ENCODE measurements at places on chromosomes 13 and 19.

GRCh38 chr19:17060802-17061201, 14.4 kb downstream of the HAUS8 start:
- peaks cover 13% of the 10 kb centered on the region for H3K4me1 ChIP-seq
- no peak overlapping the region for H3K27ac ChIP-seq
- no peak overlapping the region for H3K4me3 ChIP-seq

DNA sequence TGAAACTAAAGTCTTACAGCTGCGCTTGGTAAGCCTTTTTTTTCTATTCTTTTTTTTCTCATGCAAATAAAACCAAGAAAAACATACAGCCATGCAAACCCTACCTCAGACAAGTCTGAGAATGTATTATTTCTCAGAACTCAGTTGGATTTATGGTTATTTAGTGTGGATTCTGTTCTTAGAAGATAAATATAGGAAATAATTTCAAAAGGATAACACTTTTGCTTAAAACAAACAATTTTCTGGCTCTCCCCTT, 40.7 kb upstream of the TNFSF11 start:
- DNase-seq, result no peak
- H3K27ac ChIP-seq, result no peak overlapping the region
- no peaks in the 10 kb centered on the region for H3K27me3 ChIP-seq

DNA sequence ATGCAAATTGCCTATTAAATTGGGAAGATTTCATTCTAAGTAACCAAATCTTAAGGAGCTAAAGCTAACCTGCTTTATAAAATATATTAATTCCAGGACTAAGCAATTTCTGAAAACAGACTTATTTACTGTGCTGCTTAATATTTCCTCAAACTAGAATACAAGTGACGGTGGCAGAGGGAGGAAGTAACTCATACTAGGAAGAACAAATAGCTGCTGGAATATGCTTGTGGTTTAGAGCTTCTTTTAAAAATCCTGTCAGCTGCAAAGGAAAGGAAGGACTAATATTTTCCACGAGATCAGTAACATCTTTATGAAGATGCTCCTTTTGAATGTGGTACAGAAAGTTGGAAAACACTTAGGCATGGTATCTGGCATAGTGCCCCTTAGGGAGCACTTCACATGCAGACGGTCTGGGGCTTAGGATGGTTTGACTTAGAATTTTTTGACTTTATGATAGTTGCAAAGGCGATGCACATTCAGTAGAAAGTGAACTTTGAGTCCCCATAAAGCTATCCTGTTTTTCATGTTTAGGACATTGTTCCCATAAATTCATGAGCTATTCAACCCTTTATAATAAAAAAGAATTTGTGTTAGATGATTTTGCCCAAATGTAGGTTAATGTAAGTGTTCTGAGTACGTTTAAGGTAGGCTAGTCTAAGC, 3.4 kb upstream of the HNRNPA1L2 start:
- no peak overlapping the region for H3K27ac ChIP-seq
- no peaks in the 10 kb centered on the region for H3K27me3 ChIP-seq
- H3K36me3 ChIP-seq, result peaks cover 24% of the 10 kb centered on the region
- no peak overlapping the region for H3K4me3 ChIP-seq
- H3K4me1 ChIP-seq, result peaks cover 5% of the 10 kb centered on the region

- no peaks in the 10 kb centered on the region for H3K27me3 ChIP-seq
- H3K36me3 ChIP-seq, result no peaks in the 10 kb centered on the region
- H3K4me3 ChIP-seq, result peak overlapping the region; percentile 63
- peaks cover 77% of the 10 kb centered on the region for H3K4me1 ChIP-seq
- peak; percentile 54 for DNase-seq
- peak overlapping the region; percentile 79 for H3K27ac ChIP-seq
These were observed 350.9 kb downstream of the FOXO1 start for GRCh38 chr13:40315416-40316064.

- H3K4me3 ChIP-seq, result no peak overlapping the region
- no peaks in the 10 kb centered on the region for H3K4me1 ChIP-seq
- peaks cover 31% of the 10 kb centered on the region for H3K36me3 ChIP-seq
- no peak for DNase-seq
- H3K27ac ChIP-seq, result no peak overlapping the region
These were observed 101.9 kb upstream of the AKAP11 start for GRCh38 chr13:42170029-42170428.

DNA sequence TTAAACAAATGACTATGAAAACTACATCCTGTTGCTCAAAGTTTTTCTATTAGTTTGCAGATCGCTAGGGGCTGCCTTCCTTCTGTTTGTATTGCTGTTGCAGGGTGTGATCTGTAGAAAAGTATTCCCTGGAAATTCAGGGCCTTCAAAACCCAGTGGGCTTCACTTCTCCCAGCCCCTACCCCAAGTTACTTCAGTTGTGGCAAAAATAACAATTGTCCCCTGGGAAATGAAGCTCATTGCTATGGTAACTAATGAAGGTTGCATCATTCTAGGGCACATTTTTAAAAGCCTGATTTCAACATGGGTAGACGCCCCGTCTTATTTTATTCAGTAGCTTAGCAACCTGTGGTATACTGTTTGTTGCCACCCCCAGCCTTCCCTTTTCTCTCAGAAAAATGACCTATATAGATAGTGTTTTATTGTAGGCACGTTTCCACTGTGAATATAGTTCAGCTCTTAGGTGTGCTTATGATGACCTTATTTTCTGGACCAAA, 60.9 kb downstream of the WDFY2 start:
- H3K36me3 ChIP-seq, result peaks cover 3% of the 10 kb centered on the region
- peak overlapping the region; percentile 62 for H3K27ac ChIP-seq
- H3K27me3 ChIP-seq, result no peaks in the 10 kb centered on the region
- peak overlapping the region; percentile 40 for H3K4me3 ChIP-seq

- no peak overlapping the region for H3K4me3 ChIP-seq
- H3K4me1 ChIP-seq, result no peaks in the 10 kb centered on the region
- no peaks in the 10 kb centered on the region for H3K36me3 ChIP-seq
- H3K27ac ChIP-seq, result no peak overlapping the region
- H3K27me3 ChIP-seq, result no peaks in the 10 kb centered on the region
These were observed 137.9 kb upstream of the DACH1 start for GRCh38 chr13:72004784-72005374.

GRCh38 chr19:45068041-45068440, 8.2 kb downstream of the ZNF296 start:
- H3K27me3 ChIP-seq, result no peaks in the 10 kb centered on the region
- no peaks in the 10 kb centered on the region for H3K4me1 ChIP-seq
- H3K4me3 ChIP-seq, result no peak overlapping the region
- peaks cover 15% of the 10 kb centered on the region for H3K36me3 ChIP-seq
- no peak overlapping the region for H3K27ac ChIP-seq
- DNase-seq, result no peak

DNA sequence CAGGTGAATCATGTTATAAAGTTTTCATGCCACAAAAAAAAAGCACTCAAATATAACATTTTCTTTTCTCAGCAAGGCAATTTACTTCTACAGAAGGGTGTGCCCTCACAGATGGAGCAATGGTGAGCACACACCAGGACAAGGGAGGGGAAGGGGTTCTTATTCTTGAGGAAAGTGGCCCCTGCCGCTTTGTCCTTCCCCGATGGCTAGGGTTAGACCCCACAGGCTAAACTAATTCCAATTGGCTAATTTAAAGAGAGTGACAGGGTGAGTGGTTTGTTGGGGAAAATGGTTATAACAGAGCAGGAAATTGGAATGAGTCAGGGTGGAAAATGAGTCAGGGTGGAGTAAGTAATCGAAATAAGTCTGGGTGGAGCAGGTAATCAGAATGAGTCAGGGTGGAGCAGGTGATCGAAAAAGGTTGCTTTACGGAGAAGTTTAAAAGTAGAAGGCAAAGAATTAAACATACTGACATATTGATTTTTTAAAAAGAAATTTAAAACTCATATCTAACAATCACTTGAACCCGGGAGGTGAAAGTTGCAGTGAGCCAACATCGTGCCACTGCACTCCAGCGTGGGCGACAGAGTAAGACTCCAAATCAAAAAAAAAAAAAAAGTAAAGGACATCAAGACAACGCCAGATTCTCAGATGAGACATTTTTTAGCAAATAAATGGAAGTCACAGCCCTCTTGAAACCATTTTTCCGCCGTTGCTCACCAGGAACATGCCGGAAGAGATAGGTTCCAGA, 813 bp downstream of the ZNF562 start:
- peaks cover 30% of the 10 kb centered on the region for H3K36me3 ChIP-seq
- peak overlapping the region; percentile 89 for H3K4me3 ChIP-seq

DNA sequence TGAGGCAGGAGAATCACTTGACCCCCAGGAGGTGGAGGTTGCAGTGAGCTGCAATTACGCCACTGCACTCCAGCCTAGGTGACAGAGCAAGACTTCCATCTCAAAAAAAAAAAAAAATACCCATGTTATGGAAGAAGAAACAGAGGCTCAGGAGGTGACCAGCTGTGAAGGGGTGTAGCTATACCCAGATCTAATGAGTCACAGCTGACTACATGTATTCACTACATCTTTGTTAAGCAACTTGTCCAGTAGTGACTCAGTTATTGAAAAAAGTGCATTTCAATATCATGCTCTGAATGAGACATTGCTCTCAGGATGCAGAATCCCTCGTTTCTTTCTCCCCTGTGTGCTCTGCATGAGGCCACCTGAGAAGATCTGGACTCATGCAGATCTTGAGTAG, 16.1 kb upstream of the SPART start:
- no peak for DNase-seq
- H3K27ac ChIP-seq, result no peak overlapping the region
- no peak overlapping the region for H3K4me3 ChIP-seq
- H3K4me1 ChIP-seq, result no peaks in the 10 kb centered on the region
- H3K27me3 ChIP-seq, result peaks cover 10% of the 10 kb centered on the region
- H3K36me3 ChIP-seq, result no peaks in the 10 kb centered on the region

DNA sequence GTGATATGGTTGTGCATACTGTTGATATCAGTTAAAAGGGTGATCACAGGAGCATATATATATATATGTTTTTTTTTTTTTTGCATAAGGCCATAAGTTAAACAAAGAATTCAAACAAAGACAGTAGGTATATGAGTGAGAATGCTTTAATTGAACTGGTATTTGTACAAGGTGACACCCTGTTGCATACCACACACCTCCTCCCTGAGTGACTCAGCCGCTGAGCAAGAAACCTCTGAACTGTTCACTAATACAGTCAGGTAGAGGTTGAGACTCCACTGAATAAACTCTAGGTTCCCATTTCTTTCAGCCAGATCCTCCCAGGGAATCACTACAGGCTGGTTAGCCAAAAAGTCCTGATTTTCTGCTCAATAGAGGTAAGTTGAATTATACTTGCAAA, at the start of gene SCEL:
Gene SCEL, plus strand, starts transcription at position 259 of the 400 bp plus-strand sequence. CDS start 20,170 bp downstream, outside the sequence.
- H3K27ac ChIP-seq, result no peak within 1 kb of the TSS
- H3K4me3 ChIP-seq, result no peak within 1 kb of the TSS
- DNase-seq, result no peak
- no peaks in the 10 kb centered on the region for H3K4me1 ChIP-seq
- peaks cover 10% of the 10 kb centered on the region for H3K27me3 ChIP-seq
- no peaks in the 10 kb centered on the region for H3K36me3 ChIP-seq

DNA sequence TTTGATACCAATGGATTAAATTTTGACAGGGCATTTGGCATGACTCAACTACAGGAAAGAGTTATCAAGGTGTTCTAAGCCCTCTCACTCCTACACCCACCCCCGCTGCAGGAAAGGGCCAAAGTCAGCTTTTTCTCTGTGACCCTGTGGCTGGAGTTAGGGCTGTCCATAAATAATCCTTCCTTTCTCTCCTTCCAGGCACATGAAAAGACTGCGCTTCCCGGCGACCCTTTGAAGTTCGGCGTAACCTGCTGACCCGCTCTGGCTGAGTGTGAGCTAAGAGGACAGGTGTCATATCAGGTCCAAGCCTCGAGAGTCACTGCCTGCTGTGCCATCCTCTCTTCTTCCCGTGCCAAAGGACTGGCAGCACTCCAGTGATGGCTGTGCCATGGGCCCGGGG, 25.6 kb downstream of the ZNF114 start:
- peaks cover 4% of the 10 kb centered on the region for H3K27me3 ChIP-seq
- no peak overlapping the region for H3K27ac ChIP-seq
- H3K4me1 ChIP-seq, result peaks cover 7% of the 10 kb centered on the region
- H3K4me3 ChIP-seq, result no peak overlapping the region

GRCh38 chr13:65914716-65915115, 1315.4 kb downstream of the PCDH9 start:
- H3K36me3 ChIP-seq, result no peaks in the 10 kb centered on the region
- no peaks in the 10 kb centered on the region for H3K4me1 ChIP-seq
- no peak for DNase-seq
- H3K4me3 ChIP-seq, result no peak overlapping the region
- no peaks in the 10 kb centered on the region for H3K27me3 ChIP-seq

- no peaks in the 10 kb centered on the region for H3K36me3 ChIP-seq
- no peak for DNase-seq
- H3K27me3 ChIP-seq, result no peaks in the 10 kb centered on the region
These were observed 800.5 kb downstream of the SLITRK6 start for GRCh38 chr13:84998681-84999080.

- H3K36me3 ChIP-seq, result no peaks in the 10 kb centered on the region
- no peaks in the 10 kb centered on the region for H3K4me1 ChIP-seq
- no peak overlapping the region for H3K4me3 ChIP-seq
- no peak for DNase-seq
- H3K27ac ChIP-seq, result no peak overlapping the region
- no peaks in the 10 kb centered on the region for H3K27me3 ChIP-seq
These were observed 17.5 kb upstream of the NWD1 start for GRCh38 chr19:16702123-16702522.

GRCh38 chr13:21930536-21930935, 259.7 kb downstream of the FGF9 start:
- no peaks in the 10 kb centered on the region for H3K4me1 ChIP-seq
- H3K4me3 ChIP-seq, result no peak overlapping the region
- H3K27ac ChIP-seq, result no peak overlapping the region

DNA sequence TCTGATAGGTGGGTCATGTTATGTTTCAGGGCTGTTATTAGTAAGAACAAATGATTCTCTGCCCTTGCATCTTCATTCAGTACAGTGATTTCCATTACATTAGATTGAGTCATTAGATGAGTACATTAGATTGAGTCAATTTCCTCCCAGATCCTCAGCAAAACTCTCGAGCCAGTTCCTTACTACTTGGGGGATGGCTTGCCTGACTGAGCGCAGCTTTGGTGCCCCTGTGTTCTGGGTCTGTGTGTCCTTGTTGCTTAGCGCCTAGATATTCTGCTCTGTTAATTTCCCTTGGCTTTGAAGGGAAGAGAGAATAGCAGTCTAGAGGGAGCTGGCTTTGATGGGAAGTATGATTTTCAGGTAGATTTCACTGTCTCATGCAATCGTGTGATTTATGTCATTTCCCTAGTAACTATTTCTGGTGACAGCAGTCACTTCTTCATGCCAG, 19.1 kb upstream of the SCEL start:
- H3K36me3 ChIP-seq, result no peaks in the 10 kb centered on the region
- no peaks in the 10 kb centered on the region for H3K4me1 ChIP-seq
- H3K4me3 ChIP-seq, result no peak overlapping the region
- no peak for DNase-seq
- no peaks in the 10 kb centered on the region for H3K27me3 ChIP-seq

DNA sequence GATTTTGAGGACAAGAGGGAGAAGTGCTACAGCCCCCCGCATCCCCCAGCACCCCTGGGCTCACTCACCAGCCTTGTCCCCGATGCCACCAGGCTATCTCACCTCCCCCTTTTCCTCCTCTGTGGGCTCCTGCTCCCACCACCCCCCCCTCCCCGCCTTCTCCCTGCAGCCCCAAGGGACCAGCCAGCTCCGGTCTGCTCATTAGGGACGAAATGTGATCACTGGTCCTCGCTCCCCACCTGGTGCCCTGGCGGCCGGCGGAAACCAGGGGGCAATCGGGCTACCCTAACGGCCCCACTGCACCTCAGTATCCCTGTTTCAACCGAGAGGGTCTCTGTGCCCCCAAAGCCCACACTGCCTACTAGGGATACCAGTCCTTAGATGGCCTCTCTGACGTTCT, 2.7 kb downstream of the GPR4 start:
- peaks cover 68% of the 10 kb centered on the region for H3K27me3 ChIP-seq
- peaks cover 5% of the 10 kb centered on the region for H3K36me3 ChIP-seq
- no peak overlapping the region for H3K27ac ChIP-seq
- no peak overlapping the region for H3K4me3 ChIP-seq

- no peaks in the 10 kb centered on the region for H3K4me1 ChIP-seq
- no peak for DNase-seq
- no peak overlapping the region for H3K27ac ChIP-seq
- no peaks in the 10 kb centered on the region for H3K36me3 ChIP-seq
These were observed 293.2 kb downstream of the ENOX1 start for GRCh38 chr13:43493496-43494000.
